ENCODE measurements at places on chromosomes 5 and 9.

GRCh38 chr5:127089191-127089590, 15.9 kb upstream of the C5orf63 start:
- DNase-seq: no peak

- no peak for DNase-seq
These were observed 41.0 kb downstream of the DMRT1 start for GRCh38 chr9:882416-882924.

DNA sequence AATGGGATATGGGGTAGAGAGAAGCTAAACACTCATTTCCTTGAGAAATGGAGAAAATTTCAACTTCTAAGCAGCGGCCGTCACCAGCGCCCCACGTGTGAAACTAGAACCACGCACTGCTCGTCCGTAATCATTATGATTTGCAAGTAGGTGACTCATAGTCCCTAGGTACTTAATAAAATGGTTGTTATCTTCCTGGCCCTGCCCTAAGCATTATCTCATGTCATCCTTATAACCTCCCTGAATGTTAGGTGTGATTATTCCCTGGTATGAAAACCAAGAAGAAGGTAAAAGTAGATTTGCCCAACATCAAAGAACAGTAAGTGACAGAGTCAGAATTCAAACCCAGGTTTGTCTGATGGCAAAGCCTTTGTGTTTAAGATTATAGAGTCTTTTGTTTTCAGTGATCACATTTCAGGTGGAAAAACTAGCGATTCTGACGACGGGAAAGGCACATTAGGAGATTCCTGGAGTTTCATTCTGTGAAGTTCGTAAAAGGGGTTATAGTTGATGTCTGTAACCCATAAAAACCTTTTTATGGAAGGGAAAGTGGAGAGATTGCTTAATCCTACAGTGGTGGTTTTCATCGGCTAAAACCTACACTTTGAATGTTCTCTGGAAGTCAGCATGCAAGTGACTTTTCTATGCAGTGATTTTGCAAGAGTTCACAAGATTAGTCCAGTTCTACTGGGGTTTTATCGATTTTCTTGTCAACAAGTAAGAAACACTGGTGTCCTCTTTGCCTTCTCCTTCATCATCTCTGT, 202.9 kb upstream of the WWC1 start:
- DNase-seq: no peak

GRCh38 chr5:180339583-180340183, 13.5 kb downstream of the GFPT2 start:
- DNase-seq: no peak

DNA sequence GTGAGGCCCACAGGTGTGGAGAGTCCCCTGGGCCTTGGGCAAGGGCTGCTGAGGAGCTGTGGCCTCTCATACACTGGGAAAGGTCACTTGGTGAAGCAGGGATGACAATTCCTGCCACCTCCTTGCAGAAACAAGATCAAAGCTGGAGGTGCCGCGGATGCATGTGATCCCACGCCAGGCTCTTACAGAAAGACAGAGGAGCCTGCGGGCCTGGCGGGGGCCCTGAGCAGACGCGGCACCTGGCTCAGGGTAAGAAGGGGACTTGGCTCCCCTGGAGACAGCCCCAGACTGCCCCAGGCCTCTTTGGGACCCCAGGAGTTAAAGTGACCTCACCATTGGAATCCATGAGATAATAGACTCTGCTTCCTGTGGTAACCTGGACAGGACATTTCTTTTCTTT, 4.8 kb downstream of the GFPT2 start:
- DNase-seq: no peak
